Stimulated activated CD4-positive, alpha-beta T cell treated with anti-CD3 and anti-CD28 coated beads, Interleukin-2, amount 100 ng/mL, for 24 hours (primary cell): ENCODE measurements at places on chromosomes 7 and 10.

DNA sequence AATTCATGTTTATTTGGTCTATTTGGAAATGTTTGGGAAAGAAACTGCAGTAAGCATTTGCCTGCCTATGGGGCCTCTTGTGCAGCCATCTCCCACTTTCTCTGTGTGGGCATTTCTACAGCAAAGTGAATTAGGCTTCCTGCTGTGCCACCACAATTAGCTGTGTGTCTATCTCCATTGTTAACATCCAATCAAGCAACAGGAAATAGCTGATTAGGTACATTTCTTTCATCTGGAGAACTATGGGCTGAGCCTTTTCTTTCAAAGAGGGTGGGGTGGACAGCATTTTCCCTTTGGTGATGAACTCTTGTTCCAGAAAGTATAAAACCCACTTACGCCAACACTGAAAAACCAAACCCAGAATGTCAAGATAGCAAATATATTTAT, 640.0 kb downstream of the ACTR3B start:
- DNase-seq, result no peak

DNA sequence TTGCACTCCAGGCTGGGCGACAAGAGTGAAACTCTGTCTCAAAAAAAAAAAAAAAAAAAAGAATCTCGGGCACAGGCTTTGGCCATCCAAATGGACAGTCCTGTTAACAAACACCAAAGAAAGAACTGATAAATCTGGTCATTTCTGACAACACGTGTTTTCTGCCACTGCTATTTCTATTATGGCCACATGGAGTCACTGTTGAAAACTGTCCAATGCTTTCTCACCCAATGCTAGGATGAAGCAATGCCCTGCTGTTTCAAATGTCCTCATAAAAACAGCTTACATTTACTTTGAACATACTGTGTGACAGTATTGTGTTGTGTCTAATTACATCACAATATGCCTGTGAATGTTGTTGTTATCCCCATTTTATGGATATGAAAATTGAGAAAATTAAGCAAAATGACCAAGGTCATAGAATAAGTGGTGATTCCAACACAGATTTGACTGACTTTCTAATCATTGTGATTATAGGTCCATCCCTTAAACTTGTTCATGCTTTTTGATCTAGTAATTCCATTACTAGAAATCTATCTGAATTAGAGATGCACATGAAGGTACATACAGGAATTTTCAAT, 19.9 kb upstream of the MAP3K8 start:
- DNase-seq, result no peak

DNA sequence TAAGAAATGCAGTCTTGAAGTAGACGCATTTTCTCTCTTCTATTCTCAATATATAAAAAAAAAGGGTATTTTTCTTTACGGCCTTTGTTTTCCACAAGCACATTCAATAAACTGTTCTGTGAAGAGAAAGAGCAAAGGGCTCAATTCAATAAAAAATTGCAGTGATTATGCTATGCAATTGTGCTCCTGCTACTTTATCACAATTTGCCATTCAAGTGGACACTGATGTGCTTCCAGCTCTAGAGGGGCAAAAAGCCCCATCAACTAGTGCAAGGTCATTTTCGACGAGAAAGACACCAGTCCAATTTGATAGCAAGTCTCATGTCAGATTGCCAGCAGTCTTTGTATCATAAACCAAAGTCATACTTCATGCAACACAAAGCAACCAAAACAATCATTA, 82.6 kb upstream of the THSD7A start:
- no peak for DNase-seq

GRCh38 chr7:36303202-36304098, 86.2 kb upstream of the ANLN start:
- DNase-seq, result no peak

DNA sequence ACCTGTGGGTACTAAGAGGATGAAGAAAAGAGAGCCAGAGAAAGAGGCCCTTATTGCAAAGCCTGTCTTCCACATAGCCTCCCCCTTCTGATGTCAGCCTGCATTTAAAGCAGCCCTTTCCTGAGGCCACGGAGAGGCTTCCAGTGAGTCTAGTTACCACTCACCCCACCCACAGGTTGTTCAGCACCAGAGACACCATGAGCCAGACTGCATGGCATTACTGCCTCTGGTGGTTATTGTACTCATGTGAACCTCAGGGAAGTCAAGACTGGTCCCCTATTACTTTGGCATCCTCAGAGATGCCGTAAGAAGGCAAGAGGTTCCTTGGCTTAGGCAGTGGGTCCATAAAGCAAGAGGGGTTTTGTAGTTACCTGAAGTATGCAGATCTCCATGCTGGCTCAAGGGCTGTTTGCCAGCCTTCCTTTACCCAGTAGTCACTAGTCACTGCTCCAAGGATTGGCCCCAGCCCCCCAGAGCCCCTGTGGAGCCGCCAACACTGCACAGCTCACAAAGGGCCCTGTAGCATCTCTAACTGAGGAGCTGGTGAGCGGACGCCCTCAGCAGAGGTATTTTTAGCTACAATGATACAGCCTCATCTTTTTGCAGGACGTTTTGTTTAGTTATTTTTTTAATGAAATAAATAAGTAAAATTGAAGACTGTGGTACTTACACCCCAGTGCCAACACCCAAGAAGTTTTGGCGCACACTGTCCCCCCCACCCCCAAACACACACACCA, 20.7 kb downstream of the LRRC4 start:
- DNase-seq, result no peak

DNA sequence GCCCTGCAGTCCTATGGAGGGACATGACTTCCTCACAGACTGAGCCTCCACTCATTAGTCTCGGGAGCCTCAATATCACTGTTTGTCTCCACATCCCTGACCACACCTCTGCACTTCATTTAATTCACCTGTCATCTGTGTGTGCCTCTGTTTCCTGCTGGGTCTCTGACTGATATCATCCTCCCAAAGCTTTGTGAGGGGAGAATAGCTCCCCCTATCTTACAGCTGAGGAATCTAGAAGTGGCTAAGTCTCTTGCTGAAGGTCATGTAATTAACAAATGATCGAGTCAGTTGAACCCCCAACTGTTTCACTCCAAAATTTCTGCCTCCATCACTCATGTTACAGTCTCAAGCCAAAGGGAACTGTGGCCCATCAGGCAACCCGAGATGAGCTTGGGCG, 5.5 kb upstream of the CPXM2 start:
- no peak for DNase-seq

GRCh38 chr10:89622151-89622550, 22.9 kb downstream of the PANK1 start:
- no peak for DNase-seq

DNA sequence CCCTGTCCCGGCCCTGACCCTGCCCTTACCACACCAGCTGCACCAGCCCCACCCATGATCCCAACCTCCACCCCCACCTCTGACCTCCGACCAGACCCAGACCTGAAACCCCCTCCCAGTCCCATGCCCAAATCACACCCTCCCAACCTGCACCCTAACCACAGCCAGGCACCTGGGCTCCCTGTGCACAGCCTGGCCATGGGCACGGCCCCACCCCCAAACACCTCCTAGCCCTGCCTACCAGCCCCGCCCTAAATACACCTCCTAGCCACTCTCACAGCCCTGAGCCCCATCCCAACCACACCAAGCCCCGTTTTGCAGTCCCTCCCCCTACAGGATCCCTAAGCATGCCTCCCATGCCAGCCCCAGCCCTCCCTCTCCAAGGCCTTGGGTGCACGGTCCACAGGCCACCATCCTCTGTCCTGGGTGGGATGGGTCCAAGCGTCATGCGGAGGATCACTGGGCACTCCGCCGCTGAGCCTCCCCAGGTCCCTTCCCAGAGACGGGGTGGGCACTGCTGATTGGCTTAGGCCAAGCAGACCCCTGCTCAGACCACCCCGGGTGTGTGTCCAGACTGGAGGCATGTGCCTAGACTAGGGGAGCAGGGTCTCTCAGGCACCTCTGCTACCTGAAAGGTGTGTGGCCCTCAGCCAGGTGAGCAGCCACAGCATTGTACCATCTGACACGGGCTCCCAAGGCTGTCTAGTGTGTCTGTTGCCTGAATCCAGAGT, 30.1 kb downstream of the INSIG1 start:
- no peak for DNase-seq

DNA sequence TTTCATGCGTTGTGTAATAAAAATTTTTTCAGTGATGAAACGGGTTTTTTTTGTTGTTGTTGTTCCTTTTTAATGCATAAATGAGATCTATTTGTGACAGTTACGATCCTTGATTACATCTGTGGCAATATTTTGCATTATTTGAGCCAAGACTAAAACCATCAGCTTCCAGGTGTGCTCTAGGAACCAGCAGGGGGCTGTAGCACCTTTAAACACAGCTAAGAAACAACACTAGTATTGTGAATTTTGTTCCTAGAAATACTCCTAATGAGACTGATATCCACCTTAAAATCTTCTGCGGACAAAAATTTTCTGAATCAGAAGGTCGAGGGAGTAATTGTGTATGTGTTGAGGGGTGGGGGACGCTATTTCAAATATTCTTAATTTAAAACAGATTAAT, 52.6 kb downstream of the FGFBP3 start:
- no peak for DNase-seq

DNA sequence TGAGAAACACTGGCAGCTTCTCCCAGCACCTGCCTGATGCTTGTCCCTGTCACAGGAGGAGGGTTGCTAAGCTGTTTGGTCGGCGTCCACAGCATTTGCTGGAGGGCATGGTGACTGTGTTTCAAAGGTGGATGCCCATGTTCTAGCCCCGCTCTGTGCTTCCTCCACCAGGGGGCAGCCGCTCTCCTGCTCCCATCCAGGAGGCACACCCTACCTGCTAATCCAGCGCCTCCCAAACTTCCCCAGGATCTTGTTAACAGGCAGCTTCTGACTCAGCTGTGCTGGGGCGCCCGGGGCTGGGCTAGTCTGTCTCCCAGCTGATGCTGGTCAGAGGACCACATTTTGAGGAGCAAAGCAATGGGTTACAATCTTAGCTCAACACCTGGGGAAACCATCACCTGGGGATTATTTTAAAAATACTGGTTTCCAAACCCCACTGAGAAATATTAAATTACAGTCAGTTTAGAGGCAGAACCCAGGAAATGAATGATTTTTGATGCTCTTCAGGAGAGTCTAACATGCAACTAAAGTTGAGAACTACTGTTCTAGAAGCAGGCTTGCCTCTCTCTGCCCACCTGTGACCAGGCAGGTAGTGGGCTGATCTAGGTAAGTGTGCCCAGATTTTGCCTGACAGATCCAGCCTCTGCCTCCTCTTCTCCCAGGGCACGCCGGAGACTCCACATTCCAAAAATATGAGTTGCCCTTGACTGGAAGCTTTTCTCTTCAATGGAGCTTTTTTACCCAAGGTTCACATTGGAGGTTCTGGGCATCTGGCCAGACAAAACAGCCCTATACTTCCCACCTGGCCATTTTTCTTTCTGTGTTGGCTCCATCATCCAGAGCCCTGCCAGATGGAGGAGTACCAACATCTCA, 92.7 kb upstream of the GPR26 start:
- peak; percentile 46 for DNase-seq

DNA sequence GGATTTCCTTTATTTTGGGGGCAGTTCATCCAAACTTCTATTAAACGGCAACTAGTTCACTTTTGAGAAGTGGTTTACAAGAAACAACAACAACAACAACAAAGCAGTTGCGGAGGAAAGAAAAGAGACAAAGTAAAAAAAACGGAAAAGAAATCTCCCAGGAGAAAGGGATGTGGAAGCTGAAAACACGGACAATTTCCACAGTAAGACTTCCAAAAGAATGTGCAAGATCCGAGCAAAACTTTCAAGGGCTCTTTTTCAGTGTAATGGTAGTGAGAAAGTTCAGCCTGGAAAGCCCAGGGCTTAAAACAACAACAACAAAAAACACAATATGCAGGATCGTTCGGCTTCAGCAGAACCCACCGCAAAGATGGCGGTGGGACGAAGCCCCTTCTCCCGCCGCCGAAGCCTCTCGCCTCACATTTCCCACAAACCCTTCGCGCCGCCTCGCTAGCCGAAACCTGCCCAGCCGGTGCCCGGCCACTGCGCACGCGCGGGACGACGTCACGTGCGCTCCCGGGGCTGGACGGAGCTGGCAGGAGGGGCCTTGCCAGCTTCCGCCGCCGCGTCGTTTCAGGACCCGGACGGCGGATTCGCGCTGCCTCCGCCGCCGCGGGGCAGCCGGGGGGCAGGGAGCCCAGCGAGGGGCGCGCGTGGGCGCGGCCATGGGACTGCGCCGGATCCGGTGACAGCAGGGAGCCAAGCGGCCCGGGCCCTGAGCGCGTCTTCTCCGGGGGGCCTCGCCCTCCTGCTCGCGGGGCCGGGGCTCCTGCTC, at the start of gene TNKS2:
TNKS2 (plus strand) TSS at position 553 of the 775 bp plus-strand sequence. CDS start 265 bp downstream, outside the sequence.
- DNase-seq, result peak; percentile 94

DNA sequence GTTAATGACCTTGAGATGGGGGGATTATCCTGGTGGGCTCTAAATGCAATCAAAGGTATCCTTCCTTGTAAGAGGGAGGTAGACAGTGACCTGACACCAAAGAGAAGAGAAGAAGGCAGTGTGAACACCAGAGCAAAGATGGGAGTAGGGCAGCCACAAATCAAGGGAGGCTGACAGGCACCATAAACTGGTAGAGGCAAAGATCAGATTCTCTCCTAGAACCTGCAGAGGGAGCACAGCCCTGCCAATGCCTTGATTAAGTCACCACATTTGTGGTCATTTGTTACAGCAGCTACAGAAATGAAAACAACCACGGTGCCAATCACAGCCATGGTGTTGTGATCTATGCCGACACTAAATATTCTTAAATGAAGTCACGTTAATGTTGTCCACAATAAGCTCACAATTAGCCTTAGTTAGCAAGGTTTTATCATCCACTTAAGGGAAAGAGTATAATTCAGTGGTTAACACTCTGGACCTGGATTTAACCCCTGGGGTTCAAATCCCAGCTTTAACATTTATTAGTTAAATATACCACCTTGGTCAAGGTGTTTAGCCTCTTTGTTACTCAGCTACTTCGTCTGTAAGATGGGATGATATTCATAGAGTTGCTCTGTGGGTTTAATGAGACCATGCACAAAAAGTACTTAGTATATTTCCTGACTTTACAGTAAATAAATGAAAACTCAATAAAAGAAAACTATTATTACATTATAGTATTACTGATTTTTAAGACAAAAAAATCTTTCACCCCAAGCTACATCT, 70.8 kb downstream of the SGMS1 start:
- no peak for DNase-seq

DNA sequence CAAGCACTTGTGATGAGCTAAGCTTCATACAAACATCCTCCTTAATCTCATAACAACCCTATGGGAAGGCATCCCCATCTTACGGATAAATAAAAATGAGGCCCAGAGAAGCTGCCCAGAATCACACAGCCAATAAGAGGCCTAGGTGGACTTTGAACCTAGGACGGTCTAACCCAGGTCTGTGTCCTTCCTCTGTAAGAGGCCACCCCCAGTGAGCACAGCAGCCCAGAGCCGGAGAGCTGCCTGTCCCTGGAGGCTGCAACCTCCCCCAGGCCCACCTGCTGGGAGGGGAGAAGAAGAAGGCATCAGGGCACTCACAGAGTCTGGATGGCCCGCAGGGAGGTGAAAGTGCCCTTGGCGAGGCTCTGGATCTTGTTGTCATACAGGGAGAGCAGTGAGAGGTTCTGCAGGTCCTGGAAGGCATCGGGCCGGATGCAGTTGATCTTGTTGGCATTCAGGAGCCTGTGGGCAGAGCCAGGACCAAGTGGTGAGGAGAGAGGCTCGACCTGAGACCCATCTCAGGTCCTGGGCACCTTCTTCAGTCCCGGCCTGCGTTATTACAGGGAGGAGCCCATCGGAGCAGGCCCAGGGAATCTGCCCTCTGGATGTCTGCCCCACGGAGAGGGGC, 129.6 kb downstream of the SLIT1 start:
- DNase-seq, result no peak

- DNase-seq, result no peak
Measured at GRCh38 chr7:12539681-12540080, 30.8 kb upstream of the SCIN start.

- DNase-seq, result peak; percentile 35
Measured at GRCh38 chr7:617614-618538, 98.2 kb upstream of the PDGFA start.
